ENCODE measurements at places on chromosomes 2 and 18.

DNA sequence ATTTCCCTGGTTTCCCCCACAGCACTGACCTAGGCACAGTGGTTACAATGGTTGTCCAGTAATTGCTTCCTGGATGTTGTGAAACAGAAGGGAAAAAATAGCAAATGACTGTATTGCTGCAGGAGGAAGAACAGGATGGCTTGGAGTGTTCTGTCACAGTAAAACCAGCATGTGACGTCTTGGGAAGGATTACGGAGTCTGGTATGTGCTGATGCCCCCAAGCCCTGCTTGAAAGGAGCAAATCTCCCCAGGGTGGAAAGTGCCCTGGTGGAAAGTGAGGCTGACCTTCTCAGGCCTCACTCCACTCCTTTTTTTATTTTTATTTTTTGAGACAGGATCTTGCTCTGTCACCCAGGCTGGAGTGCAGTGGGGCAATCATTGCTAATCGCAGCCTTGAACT is 7.8 kb downstream of the RAB11FIP5 start:
- DNase-seq: no peak

GRCh38 chr18:48550101-48550729 is 11.4 kb downstream of the CTIF start:
- no peak for DNase-seq

- no peak for DNase-seq
Measured at GRCh38 chr2:124836416-124836815, 811.3 kb downstream of the CNTNAP5 start.

DNA sequence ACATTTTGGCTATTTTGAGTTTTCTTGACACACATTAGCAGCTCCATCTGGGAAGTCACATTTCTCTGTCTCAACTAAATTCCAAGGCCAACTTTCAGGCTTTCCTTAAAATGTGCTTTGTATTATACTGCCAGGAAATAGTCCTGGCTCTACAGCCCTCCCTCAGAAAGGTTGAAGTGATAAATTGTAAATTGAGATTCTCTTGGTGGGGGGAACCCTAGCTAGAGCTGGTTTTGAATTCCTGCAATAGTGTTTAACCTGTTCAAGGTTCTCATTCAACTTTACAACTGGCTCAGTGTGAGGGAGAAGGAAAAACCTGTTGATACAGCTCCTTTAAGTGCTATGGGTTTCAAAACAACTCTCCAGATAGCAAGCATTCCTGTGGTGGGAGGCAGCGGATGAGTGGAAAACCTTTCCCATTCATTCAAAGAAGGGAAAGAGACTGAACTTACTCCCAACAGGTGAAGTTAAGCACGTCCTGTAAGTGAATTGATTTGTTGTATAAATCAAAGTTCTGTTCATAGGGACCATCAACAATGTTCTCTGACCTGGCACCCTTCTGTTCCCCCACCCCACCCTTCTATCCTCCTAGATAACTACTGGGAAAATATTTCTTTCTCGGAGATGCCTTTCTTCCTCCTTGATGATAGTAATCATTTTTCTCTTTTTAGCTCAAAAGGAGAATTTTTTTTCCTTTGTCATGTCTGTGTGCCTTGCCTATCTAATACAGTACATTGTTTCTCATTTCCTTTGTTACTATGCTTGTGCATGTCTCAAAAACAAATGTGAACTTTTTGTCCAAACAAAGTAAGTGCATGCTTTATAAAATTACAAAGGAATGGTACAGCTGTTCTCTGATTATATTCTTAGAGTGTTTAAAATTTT is 44.2 kb upstream of the SLC39A10 start:
- DNase-seq: no peak

DNA sequence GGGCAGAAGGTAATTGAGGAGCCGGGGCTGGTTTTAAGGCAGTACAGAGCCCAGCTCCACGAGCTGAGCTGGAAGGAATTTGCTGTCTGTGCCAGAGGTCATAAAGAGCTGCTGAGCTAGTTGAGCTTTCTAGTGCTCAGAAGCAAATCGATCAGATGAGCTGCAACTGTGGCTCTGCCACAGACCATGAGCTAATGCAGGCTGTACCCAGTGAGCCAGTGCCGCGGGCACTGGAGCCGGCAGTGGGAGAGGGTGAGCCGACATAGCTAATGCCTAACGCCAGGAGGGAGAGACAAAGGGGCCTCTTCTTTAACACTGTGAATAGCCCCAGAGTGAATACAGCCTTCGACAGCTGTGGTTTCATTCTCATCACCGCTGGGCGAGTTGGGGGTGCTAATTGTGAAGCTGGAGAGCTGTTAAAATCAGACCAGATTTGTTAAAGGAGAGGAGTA is 410.1 kb upstream of the TCF4 start:
- DNase-seq: no peak

DNA sequence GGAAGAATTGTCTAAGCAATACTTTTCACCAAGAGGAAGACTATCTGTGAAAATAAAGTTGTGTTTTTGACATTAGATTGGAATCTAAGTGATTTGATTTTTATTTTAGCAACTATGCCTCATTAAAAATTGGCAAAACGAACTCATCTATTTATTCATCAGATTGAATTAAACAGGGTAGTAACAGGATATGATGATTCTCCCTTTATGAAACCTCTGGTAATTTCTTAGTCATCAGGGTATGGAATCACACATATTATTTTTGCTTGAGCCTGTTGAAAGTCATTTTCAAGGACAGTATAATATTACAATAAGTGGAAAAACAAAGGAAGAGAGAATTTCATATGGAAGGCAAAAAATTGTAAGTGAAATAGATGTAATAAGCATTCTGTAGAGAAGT is 22.0 kb downstream of the ZNF804A start:
- no peak for DNase-seq

GRCh38 chr18:48318436-48318835 is 90.7 kb downstream of the ZBTB7C start:
- no peak for DNase-seq

DNA sequence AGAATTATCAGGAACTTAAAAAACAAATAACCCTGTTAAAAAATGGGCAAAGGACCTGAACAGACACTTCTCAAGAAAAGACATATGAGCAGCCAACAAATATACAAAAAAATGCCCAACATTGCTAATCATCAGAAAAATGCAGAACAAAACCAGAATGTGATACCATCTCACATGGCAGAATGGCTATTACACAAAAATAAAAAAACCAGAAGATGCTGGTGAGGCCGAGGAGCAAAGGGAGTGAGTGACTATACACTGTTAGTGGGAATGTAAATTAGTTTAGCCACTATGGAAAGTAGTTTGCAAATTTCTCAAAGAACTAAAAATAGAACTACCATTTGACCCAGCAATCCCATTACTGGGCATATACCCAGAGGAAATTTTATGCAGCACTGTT is 95.8 kb upstream of the DSEL start:
- no peak for DNase-seq

DNA sequence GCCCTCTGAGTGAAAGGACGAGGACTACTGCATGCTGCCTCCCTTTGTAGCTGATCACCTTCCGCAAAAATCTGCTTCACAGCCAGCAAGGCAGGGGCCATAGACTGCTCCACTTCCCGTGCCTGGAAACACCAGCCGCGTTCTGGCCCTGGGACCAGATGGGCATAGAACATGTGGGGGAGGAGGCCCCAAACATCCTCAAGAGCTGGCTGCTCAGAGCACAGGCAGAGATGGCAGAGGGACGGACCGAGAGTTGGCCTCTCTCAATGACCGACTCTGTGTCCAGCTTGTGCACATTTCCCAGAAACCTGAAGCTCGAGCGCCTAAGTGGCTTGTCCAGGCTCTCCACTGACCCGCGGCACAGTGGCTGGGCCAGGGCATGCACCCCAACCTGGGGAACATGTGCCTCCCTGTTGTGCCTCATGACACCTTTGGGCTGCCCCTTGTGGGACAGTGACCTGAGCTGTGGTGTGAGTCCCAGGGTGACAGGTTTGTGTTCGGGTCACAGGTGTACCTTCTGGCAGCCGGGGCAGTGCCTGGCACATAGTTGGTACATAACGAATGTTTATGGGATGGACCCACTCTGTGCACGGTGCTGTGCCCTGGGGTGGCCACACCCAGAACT is 9.1 kb downstream of the KCNF1 start:
- no peak for DNase-seq

DNA sequence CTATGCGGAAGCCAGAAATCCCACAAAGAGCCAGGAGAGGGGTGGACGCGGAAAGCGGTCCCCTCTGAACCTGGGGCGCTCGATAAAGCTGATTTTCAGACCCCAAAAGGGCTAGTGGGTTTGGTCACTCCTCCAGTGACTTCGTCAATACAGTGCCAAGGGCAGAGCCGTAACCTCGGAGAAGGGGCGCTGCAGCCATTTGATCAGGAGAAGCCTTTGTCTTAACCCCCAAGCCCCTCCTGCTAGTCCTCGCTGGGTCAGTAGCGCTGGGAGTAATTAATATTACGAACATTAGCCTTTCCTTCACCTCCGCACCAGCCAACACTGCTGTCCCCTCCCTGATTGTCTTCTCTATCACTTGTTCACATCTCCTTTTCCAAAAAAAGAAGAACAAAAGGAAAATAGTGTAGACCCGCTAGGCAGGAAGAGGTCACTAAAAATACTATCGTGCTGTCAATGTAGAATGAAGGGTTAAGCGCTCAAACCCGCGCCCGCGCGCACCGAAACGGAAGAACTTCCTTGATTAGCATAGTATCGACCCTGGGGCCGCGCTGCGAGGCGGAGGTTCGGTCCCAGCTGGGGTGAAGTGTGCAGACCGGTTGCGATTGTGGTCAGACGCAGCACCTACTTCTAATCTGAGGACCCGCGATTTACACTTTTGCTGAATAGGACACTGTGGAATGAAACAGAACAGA is 63.2 kb upstream of the MAPRE2 start:
- DNase-seq: peak; percentile 28

DNA sequence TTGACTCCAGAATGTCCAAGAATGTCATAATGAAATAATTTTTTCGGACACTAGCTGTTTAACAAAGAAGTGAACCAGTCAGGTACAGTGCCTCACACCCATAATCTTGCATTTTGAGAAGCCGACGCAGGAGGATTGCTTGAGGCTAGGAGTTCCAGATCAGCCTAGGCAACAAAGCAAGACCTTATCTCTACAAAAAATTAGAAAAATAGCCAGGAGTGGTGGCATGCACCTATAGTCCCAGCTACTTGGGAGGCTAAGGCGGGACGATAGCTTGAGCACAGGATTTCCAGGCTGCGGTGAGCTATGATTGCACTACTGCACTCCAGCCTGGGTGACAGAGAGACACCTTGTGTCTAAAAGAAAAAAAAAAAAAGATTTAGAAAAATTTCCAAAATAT is 235.8 kb upstream of the FN1 start:
- DNase-seq: no peak

GRCh38 chr2:138777996-138778395 is 2.2 kb downstream of the NXPH2 start:
- DNase-seq: no peak

GRCh38 chr18:26510337-26510736 is 38.0 kb downstream of the KCTD1 start:
- no peak for DNase-seq

DNA sequence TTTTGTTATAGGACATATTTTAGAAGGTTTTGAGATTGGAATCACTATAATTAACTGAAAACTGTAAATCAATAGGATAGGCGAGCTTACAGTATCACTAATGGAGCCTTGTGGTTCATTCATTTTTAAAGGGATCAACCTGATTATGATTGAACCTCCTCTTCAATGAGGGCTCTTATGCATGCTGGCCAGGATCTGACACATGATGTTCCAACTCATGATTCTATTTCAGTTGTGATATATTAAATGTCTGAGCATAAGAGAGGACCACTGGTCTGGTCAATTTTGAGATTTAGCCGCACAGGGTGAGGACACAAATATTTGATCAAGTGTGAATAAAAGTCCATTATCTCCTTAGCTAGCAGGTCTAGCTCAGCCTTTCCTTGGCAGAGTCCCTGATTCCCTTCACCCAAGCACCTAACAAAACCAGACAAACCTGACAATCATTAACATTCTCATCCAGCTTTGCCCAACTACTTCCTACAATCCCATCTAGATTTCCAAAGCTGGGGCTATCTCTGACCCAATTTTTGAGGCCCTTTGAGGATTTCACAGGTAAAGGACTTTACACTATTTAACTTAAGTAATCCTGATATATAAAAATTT is 6.9 kb upstream of the MAP4K4 start:
- DNase-seq: no peak

GRCh38 chr2:231359948-231360347 is 35.6 kb upstream of the B3GNT7 start:
- no peak for DNase-seq

DNA sequence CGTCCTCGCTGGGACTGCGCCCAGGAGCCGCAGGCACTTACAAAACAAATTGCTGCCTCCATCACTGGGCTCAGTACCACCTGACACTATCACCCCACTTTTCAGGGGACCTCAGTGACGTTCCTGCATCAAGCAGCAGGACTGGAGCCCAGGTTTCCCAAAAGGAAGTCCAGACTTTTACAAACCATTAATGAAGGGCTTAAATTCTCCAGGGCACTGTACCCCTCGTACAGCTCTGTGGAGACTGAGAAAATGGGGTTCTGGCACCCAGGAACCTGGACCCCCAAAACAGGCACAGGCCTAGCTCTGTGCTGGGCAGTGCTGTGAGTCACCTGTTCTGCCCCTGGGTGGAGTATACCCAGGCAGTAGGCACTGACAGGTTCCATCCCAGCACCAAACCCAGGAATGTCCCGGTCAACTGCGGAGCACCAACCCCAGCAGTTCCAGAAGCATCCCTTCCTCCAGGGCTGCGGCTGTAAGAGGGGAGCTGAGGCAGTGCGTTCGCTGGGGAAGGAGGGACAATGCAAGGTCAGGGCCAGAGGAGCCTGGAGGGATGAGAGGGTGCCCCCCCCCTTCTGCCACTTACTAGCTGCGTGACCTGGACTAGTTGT is 24.6 kb upstream of the NOTO start:
- no peak for DNase-seq

- no peak for DNase-seq
Measured at GRCh38 chr2:182977463-182977862, 60.8 kb downstream of the NCKAP1 start.

DNA sequence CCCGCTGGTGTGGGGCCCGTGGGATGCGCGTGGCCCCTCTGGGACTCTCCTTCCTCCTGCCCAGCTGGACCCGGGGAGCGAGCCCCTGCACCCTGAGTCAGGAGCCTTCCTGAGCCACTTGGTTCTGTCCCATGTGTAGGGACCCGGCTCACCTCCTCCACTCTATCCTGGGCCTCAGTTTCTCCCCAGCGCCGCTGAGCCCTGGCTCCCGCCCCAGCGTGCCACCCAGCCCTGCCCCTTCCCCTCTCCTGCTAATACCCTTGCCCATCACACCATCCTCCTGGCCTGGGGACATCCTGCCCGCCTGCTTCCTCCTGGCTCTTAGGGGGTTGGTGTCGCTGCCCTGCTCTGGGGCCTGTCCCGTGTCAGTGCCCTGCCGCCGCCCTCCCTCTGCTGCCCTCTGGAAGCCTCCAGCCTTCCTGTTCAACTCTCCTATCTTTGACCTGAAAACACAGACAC is 24.8 kb downstream of the GPC1 start:
- DNase-seq: no peak

GRCh38 chr18:34867520-34867919 is 157.4 kb downstream of the DTNA start:
- DNase-seq: no peak

DNA sequence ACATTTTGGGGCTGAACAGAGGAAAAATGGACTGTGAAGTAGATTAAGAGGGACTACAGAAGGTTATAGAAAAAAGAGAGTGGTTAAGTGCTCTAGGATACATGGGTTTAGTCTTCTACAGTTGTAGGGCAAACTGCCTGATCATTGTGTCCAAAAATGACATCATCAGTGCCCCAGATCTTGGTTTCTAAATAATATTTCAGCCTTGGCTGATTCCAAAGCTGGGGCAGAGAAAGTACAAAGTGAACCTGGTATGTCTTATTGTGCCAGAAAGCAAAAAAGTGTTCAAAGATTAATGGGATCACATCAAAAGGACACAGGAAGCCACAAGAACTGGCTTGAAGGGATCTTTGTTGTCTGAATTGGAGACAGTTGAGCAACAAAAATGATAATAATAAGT is 97.1 kb upstream of the ZNF521 start:
- no peak for DNase-seq

Data from CD4-positive, alpha-beta T cell treated with Interleukin-6 at 100 ng/mL for 8 hours (primary cell).